ENCODE measurements at places on chromosomes 4 and X.

- no peak for DNase-seq
Measured at GRCh38 chrX:43676971-43677572, 21.0 kb downstream of the MAOA start.

GRCh38 chr4:141668200-141668910 is 32.0 kb downstream of the IL15 start:
- DNase-seq = no peak

DNA sequence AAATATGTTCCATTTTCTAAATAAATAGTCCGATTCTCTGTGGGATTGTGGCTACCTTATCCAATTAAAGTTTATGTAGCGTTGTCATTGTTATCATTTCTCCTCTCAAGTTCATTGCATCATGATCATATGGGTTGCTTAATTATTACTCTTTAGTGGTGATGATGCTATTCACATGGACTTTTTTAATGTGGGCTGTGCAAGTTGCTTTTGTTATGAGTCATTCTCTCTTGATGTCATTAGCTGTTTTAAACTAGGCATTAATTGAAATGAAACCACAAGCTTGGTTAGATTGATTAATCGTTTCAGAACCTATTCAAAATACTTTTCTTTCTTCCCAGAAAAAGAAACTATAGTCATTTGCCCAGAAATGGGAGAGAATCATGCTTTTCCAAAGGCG is 38.2 kb downstream of the NHS start:
- DNase-seq = no peak

DNA sequence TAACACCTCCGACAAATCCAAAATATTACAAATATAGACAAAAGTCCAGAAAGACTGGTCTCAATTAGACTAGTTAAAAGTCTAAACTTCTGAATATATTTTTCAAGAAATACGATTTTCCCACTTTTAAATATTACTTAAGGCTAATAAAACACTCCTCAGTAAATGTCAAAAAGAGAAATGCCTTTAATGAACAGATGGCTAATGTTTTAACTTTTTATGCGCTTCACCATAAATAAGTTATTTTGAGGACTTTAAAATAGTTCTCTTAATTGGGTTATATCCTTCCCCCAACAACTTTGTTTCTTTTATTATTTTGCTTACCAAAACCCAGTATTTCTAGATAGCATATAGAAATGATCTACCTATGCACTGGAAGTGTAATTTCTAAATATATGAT is 201.4 kb downstream of the APBB2 start:
- no peak for DNase-seq

GRCh38 chr4:101074326-101074725 is 273.0 kb downstream of the PPP3CA start:
- DNase-seq = no peak

- no peak for DNase-seq
Measured at GRCh38 chr4:16672421-16672820, 226.0 kb downstream of the LDB2 start.

GRCh38 chrX:1472975-1473374 is 20.3 kb upstream of the ASMTL start:
- DNase-seq = no peak

GRCh38 chr4:151808120-151808529 is 47.3 kb upstream of the GATB start:
- DNase-seq = no peak

DNA sequence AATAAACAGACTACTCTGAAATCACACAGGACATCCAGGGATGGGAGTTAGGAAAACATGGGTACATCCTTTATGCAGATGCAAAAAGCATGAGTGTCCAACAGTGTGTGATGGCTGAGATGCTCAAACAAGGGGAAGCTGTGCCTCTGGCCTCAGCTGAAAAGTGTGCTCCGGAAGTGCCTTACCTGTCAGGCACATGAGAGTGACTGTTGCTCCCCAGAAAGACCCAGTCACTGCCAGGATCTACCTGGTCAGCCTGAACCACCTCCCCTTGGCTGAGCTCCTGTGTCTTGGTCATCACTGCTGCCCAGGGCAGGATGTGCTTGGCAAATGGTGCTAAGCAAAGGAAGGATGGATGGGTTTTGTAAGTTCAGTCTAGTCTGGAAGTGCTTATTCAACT is 4.0 kb downstream of the PPP2R2C start:
- no peak for DNase-seq

DNA sequence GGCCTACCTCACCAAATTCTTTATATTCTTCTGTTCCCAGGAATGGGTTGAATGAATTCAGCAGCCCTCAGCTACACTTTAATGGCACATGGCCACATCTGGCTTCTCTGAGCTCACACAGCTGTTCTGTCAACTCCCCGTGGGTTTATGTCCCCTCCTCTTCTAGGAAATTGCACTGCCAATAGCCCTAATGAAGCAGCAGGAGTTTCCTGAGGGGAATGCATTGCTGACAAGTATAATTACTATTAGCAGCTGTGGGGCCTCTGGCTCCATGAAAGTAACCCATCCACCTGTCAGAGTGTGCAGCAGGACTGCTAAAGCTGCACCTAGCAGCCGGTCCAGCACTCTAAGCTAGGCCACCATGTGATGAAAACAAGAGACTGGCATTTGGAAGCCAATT is 50.3 kb downstream of the FTHL17 start:
- no peak for DNase-seq

GRCh38 chr4:105050896-105051295 is 95.8 kb upstream of the TET2 start:
- DNase-seq = no peak

DNA sequence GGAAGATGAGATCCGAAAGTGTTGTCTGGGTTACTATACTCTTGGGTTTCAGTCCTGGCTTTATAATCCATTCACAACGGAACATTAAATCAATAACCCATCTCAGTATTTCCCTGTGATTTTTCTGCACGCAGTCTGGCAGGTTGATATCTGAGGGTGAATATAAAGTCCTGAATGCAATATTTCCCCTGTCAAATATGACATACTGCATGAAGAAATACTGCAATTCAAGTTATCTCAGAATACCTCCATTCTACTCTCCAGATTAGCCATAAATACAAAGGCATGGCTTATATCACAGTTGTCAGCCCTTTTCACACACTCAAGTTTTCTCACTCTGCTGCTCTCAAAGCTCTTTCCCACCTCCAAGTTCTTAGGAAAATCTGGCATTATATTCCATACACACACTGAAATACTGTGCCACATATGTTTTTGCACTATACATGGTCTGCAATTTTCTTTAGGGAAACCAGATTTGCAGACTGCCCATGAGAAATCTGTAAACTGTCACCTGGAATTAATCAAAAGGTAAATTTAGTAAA is 64.7 kb downstream of the WDFY3 start:
- DNase-seq = no peak

GRCh38 chr4:5141802-5142201 is 90.5 kb downstream of the STK32B start:
- no peak for DNase-seq

GRCh38 chr4:8192748-8193738 is 6.0 kb upstream of the SH3TC1 start:
- no peak for DNase-seq

- no peak for DNase-seq
Measured at GRCh38 chr4:184318852-184319251, 101.2 kb upstream of the ENPP6 start.

GRCh38 chr4:140315019-140315418 is 58.4 kb upstream of the SCOC start:
- no peak for DNase-seq

- DNase-seq = no peak
Measured at GRCh38 chrX:15204130-15204751, 65.6 kb downstream of the ASB9 start.

DNA sequence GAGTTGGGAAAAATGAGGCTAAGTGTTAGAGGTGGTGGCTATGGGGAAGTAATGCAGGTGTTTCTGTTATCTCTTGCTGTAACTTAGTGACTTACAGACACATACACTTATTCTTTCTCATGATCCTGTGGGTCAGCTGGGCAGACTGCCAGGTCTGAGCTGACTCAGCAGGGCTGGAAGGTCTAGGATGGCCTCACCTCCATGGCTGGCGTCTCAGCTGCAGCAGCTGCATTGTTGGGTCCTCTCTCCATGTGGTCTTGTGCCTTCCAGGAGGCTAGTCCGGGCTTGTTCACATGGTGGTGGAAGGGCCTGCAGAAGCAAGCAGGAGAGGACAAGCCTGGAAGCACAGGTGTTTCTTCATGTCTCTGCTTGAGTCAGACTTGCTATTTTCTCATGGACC is 172.7 kb downstream of the NHS start:
- DNase-seq = no peak

DNA sequence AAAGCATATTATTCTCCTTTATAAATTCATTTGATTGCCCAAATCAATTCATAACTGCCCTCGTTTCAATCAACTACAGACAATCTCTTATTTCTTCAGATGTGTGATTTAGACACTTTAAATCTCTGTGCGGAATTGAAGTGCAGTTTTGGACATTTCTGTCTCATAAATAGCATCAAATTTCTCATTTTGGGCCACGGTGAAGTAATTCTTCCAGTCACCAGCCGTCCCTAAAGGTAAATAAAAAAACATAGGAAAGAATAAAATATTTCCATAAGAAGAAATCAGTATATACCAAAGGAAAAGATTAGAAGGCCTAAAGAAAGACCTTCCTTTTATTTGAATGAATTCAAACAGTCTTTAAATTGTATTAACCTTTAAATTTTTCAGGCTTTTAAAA is 33.4 kb downstream of the SULT1B1 start:
- no peak for DNase-seq

GRCh38 chr4:11165052-11165451 is 263.6 kb downstream of the HS3ST1 start:
- no peak for DNase-seq

GRCh38 chr4:180900781-180901180 is 1342.4 kb upstream of the TENM3 start:
- DNase-seq = no peak

DNA sequence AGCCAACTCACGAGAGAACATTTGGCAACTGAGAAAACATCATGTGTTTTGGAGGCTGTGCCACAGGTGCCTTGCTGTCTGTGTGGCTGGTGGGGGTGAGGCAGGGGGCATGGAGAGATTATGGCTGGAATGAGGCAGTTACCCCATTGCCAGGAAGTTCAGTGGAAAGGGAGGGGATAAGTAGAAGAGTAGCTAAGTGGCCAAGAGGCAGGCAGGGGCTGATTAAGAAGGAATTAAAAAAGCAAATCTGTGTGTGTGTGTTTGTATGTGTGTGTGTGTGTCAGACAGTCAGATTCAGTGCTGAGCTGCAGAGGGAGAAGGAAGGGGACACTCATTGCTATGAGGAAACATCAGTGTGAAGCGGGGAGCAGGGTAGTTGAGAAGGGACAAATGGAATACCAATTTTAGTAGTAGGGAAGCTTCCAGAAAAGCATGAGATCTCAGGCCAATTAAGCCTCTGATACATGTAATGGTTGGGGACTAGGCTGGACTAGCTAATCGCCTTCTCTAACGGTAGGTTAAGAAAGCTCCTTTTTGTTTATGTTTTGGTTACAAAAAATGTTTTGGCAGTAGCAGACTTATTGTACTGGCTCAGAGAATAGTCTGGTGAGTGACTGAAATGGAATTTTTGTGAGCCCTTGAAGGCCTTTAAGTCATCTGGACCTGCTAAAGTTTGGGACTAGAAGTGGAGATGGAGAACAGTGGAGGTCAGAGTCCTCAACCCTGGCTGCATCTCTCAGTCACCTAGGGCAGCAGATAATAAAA is 18.5 kb downstream of the TMEM164 start:
- DNase-seq = no peak

GRCh38 chrX:110210417-110211139 is 107.3 kb downstream of the AMMECR1 start:
- DNase-seq = no peak

- DNase-seq = no peak
Measured at GRCh38 chrX:87636533-87636932, 118.9 kb downstream of the KLHL4 start.

- DNase-seq = no peak
Measured at GRCh38 chr4:2049811-2050210, 9.3 kb upstream of the NAT8L start.

DNA sequence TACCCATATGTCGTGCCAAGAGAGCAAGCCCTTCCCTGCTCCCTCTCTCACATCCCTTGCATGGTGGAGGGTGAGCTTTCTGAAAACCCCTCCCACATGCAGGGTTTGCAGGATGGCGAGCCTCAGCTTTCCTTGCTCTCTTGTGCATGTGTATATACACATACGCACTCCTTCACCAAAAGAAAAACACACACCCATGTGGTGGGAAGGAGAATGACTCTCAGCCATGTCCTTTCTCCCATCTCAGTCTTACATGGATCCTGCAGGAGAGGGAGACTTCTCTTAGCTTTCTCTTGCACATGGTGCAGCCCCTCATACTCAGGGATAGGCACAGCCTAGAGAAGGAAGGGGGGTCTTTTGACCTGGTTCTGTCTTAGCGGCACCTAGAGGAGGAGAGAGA is 81.1 kb downstream of the CLCN5 start:
- no peak for DNase-seq

- no peak for DNase-seq
Measured at GRCh38 chr4:69546134-69546765, 50.5 kb upstream of the UGT2B4 start.

DNA sequence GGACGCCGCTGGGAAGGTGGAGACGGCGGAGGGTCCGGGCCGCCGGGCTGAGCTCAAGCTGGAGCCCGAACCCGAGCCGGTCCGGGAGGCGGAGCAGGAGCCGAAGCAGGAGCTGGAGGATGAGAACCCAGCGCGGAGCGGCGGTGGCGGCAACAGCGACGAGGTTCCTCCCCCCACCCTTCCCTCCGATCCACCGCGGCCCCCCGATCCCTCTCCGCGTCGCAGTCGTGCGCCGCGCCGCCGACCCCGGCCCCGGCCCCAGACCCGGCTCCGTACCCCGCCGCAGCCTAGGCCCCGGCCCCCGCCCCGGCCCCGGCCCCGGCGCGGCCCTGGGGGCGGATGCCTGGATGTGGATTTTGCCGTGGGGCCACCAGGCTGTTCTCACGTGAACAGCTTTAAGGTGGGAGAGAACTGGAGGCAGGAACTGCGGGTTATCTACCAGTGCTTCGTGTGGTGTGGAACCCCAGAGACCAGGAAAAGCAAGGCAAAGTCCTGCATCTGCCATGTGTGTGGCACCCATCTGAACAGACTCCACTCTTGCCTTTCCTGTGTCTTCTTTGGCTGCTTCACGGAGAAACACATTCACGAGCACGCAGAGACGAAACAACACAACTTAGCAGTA is 483 bp downstream of the USP27X start:
- no peak for DNase-seq

DNA sequence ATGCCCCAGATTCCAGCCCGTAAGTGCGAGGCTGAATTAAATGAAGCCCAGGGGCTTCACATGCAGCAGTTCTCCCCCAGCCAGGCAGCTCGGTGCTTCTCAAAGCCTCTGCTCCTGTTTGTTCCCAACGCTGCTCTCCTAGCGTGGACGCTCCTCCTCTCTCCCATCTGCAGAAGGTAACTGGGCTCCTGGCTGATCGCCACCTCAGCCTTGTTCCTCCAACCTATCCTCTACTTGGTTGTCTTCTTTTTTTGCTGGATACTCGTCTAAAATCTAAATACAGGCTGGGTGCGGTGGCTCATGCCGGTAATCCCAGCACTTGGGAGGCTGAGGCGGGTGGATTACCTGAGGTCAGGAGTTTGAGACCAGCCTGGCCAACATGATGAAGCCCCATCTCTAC is 70.3 kb downstream of the NSUN7 start:
- no peak for DNase-seq

Measured in stimulated activated naive CD8-positive, alpha-beta T cell treated with anti-CD3 and anti-CD28 coated beads, Interleukin-15, amount 100 ng/mL, for 72 hours (primary cell).